ENCODE measurements at places on chromosomes 16 and 17. TPM values are rescaled to one million over a fixed set of nuclear protein-coding genes. Genes with fewer than 3 reads are reported as not detected.

CXCL16 gene
- 2.2 TPM for total RNA-seq

DNA sequence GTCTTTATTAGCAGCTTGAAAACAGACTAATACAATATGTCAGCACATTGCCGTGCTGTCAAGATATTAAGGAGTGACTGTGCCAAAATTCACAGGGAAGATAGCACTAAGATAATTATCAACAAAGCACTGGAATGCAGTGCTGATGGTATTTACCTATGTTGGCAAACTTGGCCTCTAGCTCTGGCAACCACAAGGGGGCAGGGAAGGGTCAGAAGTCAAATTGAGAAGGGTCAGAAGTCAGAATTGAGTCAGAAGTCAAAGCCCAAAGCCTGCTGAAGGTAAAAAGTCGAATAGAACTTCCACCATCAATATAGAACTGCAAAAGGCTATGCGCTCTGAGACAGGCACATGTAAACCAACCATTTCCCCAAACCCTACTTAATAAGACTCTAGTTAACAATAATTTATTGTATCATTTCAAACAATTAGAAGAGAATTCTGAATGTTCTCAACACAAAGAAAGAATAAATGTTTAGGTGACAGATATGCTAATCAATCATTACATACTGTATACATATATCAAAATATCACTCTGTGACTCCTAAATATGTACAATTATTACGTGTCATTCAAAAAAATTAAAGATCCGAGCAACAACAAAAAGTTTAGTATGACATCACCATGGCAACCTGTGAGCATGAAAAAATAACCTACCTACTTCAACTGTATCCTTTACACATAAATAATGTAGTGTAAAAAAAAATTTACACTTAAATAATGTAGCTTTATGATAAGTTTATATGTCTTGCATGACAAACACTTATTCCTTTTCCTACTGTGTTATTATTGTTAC lies 916.1 kb downstream of the KCNJ2 start:
- peak; percentile 1 for DNase-seq

DNA sequence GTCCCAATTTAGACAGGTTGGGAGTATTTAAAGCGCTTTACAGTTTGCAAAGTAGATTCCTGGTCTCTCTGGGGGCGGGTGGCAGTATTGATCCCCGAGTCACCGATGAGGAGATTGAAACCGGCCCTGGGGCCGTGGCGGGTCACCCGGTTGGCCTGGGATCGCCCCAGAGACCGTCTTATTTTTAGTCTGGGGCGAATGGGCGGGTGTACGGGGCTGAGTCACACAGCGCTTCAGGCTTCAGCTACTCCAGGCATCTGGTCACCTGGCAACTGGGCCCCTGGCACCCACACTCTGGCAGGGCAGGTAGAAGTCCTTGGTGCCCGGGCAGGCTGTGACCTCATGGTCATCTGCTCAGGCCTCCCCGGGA lies 669 bp downstream of the MIEF2 start:
- peak; percentile 64 for DNase-seq

LUC7L3 gene
- 190 TPM for total RNA-seq

DNA sequence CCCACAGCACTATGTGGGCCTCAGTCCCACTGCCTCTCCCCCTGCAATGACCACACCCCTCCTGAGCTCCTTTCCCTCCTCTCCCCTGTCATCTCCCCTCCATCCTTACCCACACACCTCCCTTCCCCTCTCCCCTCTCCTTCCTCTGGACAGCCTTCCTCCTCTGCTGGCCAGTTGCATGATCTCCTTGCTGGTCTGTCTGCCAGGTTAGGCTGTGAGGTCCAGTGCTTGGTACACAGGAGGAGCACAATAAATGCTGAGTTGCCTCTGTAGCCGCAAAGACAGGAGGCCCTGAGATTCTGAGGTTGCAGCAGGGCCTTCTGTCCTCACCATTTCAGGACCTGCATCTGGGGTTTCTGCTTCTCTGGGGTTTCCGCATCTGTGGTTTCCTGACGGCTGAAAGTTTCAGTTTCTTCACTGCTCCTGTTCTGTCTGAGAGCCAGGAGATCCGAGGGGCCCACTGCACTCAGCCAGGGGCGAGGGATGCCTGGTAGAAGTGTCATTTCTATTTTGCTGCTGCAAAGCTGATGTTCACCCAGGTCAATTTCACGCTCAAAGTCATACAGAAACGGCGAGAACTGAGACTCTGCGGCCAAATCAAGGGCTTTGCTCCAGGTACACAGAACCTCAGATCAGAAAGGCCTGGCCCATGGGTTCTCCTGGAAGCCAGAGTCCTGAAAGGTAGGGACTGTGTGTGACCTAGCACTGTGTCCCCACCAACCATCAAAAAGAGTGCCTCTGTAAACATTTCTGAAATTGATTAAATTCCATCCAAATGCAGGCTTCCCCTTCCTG lies 4.6 kb upstream of the SLC12A3 start:
- DNase-seq = peak; percentile 42

DNA sequence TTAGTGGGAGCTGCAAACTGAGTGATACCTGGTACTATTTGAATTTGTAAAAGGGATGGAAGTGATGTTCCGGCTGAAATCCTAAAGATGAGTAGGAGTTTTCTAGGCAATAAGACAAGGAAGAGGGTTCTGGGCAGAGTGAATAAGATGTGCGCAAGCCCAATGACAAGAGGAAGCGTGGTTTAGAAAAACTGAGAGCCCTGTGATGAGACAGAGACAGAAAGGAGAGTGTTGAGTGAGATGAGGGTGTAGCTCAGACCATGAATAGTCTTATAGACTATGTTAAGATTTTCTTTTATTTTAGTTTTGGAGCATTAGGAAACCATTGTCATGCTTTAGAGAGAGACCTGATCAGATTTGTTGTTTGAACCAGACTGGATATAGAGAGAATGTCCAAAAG lies 50.2 kb downstream of the COX10 start:
- DNase-seq = peak; percentile 42

TSR3 gene
- 39.1 TPM for total RNA-seq

DNA sequence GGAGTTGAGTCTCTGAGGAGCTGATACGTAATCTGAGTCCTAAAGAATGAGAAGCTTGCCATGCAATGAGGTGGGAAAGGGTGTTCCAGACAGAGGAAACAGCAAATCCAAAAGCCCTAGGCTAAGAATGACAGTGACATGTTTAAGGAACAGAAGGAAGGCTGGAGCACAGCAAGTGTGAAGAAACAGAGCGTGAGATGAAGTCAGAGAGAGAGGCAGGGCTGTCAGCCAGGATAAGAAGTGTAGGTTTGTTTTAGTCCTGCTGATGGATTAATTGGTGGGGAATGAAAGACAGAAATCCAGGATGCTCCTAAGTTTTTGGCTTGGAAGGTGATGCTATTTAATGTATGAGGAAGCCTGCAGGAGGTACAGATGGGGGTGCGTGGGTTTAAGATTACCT lies 14.5 kb downstream of the MMP28 start:
- no peak for DNase-seq

DNA sequence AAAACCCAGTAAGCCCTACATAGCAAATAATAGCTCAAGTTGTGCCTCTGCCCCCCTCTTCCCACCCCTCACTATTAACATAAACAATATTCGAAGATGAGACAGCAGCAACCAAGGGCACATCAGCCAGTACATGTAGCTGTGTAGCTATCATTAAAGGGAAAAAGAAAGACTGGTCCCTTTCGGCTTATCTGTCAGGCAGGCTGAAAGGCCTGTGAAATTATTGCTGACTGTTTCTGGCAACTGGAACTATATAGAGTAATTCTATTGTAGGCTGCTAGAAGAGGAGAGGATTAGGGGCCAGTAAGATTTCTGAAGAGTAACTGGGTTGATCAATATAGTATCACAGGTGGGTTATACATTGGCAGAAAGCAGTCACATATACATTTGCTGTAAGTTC lies 36.5 kb upstream of the RASL10B start:
- no peak for DNase-seq

SCNN1G gene
- total RNA-seq = not detected

KRT25 gene
- not detected for total RNA-seq

- DNase-seq = no peak
Observed at GRCh38 chr17:50015146-50015545, 20.1 kb upstream of the DLX3 start.

GRCh38 chr16:85898521-85899442 lies at the start of gene IRF8:
IRF8 (plus strand) TSS chr16:85899162; CDS start chr16:85903016, 3,854 bp downstream.
- DNase-seq = peak; percentile 88

DNA sequence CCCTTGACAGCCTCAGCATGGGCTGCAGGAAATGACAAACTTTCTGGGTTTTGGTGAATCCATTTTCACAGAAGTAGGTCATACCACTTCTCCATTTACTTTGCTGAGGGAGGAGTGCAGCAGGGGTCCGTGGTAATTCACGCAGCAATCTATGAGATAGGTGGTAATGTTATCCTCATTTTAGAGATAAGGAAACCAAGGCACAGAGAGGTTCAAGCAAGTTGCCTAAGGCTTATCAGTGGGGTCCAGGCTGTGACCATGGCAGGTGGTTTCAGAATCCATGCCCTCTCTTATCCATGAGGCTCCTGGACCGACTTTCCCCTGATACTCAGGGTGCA lies 12.6 kb downstream of the TBX4 start:
- no peak for DNase-seq

GRCh38 chr17:18059283-18059682 lies 20.1 kb downstream of the GID4 start:
- no peak for DNase-seq

DNA sequence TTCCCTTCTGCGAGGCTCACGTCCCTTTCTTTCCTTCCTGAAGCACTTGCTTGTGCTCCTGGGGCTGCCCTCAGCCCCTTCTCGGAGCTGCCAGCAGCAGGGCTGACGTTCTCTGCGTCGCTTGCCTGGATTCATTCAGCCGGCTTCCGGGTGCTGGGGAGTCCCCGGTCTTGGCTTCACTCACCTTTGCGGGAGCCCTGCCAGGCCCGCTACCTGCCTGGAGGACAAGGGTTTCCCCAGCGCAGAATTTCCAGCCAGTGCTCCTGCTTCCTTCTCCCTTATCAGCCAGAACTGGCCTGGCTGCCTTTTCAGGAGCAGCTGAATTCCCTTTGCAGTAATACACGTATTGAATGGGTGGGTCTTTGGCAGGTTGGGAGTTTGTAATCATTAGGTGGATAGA lies 22.1 kb upstream of the IL17C start:
- DNase-seq = no peak

ASPA gene
- 0.34 TPM for total RNA-seq

GRCh38 chr16:59046335-59046734 lies 312.2 kb upstream of the GOT2 start:
- no peak for DNase-seq

DNA sequence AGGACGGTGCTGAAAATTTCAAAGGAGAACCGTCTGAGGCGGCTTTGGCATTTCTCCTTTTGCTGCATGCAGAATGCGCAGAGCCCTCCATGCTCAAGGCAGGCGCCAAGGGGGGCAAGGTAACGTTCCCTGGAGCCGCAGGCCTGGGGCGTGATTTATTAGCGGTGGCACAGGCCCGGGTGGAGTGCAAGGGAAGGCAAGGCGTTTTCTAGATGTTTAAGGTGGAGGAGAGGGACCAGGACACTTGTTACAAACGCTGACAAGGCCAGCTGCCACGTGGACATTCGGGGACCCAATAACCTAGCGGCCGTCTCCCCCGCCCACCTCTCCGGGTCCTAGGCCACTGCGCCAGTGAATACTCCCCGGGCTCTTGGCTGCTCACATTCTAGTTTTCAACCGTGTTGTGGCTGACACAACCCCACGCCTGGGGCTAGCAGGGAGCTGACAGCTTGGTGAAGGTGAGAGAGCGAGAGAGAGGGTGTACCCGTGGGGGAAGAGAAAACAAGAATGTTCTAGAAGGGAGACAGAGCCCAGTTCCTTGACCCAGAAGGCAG lies 250.1 kb downstream of the C16orf95 start:
- DNase-seq = no peak

DNA sequence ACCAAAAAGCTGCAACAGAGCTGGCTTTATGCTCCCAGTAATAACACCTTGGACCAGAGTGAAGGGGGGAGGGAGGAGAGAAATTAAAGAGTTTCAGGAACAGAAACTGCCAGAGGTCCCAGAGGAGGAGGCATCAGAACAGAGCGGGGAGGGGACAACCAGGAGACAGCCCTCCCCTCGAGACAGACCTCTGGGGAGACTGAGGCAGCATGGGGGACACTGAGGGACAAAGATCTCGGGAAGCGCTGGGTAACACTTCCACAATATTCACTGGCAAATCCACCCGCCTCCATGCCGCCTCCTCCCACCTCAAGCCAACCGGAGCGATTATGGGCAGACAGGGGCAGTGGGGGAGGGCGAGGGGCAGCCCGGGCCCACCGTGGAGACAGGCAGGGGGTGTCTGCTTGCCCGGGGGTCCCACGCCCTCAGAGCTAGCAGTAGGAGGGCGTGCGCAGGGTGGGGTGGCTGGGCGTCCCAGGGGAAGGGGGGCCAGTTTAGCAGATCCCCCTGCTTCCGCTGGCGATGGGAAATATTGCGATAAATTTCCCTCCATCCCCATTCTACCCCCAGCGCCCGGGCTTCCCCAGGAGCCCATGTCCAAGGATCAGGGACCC lies 1.2 kb downstream of the PCGF2 start:
- no peak for DNase-seq

DNA sequence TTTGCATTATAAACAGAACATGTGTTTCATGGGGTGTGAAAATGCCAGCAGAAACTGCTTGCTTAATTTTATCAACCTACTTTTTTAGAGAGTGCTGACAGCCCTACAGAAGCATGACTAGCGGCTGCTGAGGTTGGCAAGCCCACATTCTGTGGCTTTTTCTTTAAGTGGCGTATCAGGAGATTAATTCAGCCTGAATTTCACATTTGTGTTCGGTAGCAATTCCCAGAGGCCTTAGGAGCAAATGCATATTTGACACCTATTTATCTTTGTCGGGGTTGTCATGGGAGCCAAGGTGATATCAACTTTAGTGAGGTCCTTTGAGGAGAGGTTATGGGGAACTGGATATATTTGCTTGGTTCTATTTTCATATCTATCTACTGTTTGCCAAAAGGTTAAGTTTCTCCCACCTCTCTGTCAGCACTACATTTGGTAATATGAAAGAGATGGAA lies 140.9 kb downstream of the KCNJ2 start:
- no peak for DNase-seq

DNA sequence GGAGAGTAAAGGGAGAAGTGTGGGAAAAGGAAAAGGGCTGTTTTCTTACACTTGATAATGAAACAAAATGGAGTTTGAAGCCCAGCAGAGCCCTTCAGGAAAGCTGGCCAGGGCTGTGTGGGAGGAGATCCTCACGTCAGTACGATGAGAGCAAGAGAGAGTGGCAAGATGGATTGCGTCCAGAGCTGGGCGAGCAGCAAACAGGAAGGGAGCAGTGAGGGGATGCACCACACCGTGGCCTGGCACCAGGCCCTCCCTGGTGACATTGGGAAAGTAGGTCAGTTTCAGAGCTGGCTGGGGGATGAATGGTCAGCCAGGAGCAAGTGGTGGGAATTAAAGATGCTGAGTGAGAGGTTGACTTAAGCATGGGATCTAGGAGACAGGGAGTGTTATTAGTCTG lies 273.6 kb downstream of the GRIN2A start:
- DNase-seq = no peak

GRCh38 chr16:66802159-66802558 lies 775 bp upstream of the TERB1 start:
- DNase-seq = no peak
